ENCODE measurements at places on chromosomes 5 and 9.

GRCh38 chr9:127970401-127971313 lies 10.1 kb downstream of the EEIG1 start:
- no peak for DNase-seq

GRCh38 chr9:114084282-114085073 lies 6.4 kb upstream of the AMBP start:
- DNase-seq = no peak

DNA sequence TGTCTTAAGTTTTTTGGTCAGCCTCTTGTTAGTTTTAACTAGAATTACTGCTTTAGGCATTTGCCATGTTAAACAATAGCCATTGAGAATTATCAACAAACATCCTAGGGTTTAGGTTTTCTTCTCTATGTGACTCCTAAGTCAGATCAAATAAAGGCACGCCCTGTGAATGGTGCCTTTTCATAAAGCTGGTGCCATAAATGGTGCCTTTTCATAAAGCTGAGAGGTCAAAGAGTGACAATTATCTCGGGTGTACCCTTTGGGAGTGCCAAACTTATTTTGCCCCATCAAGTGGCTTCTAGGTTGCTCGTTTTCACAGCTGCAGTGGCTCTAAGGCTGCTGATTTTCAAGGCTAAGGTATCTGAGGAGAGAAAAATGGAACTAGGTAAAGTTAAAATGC lies 391.6 kb downstream of the DMRTA1 start:
- DNase-seq = no peak

GRCh38 chr5:57858905-57859304 lies 376.3 kb upstream of the ACTBL2 start:
- no peak for DNase-seq

GRCh38 chr5:61162832-61163567 lies 732 bp upstream of the SMIM15 start:
- DNase-seq = no peak

DNA sequence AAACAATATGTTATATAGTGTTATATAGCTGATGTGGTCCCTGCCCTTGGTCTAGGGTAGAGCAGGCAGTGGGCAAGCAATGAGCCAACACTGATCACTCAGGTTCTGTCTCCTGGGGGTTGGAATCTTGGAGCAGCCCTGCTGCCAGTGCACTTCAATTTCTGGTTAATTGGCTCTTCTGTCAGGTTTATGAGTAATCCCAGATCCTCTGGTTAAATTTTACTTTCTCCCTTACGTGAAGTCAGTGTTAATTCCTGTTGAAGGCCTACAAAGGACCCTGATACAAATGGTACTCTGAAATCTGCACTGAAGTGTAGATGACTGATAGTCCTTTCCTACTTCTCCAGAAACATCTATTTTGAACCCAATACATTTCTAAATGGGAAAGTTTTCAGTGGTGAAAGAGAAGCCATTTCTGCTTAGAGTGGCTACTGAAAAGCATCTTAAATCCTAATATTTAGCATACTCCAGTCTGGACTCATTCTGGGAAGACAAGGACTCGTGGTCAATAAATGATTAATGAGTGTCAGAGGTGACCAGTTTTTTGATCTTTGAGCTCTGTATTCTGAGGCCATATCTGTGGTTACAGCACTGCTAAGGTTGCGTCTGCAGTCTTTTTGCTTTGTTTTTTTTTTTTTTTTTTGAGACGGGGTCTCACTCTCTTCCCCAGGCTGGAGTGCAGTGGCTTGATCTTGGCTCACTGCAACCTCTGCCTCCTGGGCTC lies 442.4 kb downstream of the KIF4B start:
- no peak for DNase-seq

- DNase-seq = peak; percentile 76
Measured at GRCh38 chr5:141512390-141512910, 23.6 kb downstream of the PCDHGC5 start.

- DNase-seq = no peak
Measured at GRCh38 chr9:115204904-115205453, 87.0 kb upstream of the TNC start.

- no peak for DNase-seq
Measured at GRCh38 chr9:103410059-103410458, 414.9 kb downstream of the CYLC2 start.

DNA sequence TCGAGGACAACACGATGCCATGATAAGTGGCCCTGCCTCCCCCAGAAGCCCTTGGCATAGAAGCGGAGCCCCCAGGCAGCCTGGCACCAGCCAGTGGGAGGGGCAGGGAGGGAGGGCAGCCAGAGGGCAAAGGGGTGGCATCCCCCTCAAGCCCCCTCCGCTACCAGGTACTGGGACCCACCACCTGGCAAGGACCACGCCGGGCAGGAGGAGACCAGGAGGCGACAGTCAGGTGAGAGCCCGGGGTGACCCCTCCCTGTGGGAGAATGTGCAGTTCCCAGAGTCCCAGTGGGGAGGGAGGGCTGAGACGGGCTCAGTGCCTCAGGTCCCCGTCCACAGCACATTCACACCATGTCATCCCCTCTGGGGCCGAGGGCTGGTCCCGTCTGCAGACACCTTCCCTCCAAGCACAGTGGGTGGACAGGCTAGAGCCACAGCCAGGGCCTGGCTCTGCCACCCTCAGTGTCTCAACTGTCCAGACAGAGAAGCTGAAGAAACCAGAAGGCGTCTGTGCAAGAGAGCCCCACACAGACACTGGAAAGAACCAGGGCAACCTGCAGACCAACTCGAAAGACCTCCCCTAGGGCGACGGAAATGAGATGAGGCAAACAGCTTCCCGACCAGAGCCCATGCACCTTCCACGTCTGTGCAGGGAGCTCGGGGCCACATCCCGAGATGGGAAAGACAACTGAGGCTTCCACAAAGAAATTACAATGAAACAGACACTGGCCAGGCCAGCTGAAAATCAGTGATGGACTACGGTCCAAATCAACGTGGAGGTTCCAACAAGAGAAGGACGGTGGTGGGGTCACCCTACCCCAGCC lies 11.1 kb downstream of the BRD3 start:
- no peak for DNase-seq

GRCh38 chr9:95796029-95796428 lies 79.5 kb upstream of the ERCC6L2 start:
- no peak for DNase-seq

GRCh38 chr5:90866333-90866732 lies 307.7 kb downstream of the ADGRV1 start:
- DNase-seq = no peak

DNA sequence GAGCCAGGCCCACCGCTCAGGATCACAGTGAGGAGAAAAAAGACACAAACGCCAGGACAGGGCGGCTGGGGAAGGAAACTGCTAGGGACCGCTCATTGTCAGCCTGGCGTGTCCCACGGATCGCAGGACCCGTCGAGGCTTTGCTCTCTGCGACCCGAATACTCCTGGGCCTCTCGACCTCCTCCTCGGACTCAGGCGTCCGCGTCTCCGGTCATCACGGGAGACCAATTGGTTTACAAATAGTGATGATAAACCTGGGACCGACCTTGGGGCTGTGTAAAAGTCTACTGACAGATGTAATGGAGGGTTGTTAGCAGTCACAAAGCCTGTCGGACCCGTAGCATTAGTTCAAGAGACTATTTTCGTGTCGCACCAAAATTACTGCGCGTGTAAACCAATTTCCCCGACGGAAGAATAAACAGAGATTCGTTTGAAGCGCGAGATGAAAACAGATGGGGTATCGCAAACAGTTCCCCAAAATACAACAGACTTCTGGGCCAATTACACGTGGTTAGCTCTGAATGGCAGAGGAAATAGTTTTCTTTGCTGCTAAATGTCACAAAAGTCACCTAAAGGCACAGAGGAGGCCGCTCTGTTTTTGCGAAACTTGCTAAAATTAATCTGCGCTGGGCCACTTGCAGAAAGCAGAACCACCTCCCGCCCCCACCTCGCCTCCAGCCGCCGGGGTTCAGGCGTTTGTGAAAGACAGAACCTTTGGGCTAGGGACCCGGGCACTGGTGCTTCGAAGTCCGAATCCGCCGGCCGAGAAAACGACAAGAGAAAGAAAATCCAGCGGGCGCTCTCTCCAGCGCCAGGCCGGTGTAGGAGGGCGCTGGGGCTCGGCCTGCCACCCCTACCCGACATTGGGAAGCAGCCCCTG lies 67.6 kb downstream of the FOXD1 start:
- DNase-seq = no peak

GRCh38 chr5:2172471-2172870 lies 289.7 kb upstream of the IRX4 start:
- no peak for DNase-seq

DNA sequence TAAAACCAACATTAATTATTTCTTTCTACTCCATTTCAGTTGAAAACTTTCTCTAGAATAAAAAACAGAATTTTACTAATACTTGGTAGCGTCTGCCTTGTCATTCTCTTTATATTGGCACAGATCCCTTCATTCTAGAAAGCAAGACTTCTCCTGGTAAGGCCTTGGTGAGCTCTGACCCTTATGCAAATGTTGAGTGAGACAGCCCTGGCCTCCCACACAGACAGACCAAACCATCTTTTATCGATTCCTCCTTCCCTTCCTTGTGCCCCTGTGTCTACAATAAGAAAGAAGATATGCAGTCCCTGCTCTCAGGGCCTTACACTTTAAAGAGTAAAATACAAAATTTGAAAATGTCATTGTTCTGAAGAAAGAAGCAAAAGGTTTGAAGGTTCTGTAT lies 262.2 kb downstream of the EFNA5 start:
- no peak for DNase-seq

DNA sequence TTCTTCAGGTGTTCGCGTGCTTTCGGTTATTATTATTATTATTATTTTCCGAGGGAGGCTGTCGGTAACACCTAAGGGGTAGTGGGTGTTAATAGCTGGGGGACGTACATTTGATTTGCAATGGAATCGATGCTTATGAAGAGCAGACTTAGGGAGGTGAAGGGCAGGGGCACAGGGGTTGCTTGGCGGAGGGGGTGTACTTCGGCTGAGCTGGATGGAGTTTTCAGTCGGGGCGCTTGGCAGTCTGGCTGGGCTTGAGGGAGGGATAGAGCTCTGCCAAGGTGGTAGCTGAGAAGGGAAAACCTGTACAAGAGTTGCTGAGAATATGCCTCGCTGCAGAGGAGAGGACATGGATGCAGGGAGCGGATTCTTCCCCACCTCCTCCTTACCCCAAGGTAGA lies 617 bp upstream of the PTPRD start:
- peak; percentile 12 for DNase-seq

- DNase-seq = no peak
Measured at GRCh38 chr5:124572971-124573370, 173.5 kb downstream of the ZNF608 start.

GRCh38 chr5:179512452-179513000 lies 37.8 kb upstream of the RUFY1 start:
- no peak for DNase-seq

GRCh38 chr5:165502893-165503691 lies 1997.7 kb downstream of the MAT2B start:
- DNase-seq = peak; percentile 59

DNA sequence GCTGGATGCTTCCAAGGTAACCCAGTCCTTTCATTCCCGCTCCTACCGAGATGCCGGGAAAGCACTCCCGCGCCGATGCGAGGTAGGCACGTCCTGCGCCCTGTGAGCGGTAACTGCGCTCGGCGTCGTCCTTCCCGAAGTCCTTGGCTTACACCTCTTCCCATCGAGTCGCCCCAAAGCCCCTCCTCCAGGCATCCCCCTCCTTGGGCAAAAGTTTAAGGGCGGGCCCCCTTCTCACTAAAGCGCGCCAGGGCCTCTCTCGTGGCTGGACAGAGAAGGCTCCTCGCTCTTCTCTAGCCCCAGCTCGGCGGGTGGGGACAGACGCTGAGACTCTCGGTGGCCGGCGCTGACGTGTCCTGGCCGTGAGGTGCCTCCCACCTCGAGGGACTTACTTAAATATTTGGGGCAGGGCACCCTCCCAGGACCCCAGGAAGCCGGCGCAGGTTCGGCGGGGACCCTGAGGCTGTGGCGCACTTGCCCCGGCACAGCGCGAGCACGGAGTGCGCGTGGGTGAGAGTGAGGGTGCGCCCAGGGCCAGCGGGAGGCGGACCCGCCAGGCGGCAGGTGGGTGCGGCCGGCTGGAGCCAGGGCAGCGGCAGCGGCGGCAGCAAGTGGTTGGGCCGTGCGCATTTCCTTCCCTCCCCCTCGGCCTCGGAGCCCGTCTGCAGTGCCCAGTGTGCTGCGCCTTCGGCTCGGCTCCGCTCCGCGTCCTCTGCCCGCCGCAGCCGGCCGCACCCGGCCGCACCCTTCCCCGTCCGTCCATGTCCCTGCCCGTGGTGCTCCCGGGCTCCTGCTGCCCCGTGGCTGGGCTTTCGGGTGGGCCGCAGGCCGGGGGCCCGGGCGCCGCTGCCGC lies at the start of gene ENTREP1:
Gene ENTREP1 (plus strand): TSS at position 667 of the 853 bp plus-strand sequence. CDS start 95 bp downstream, at position 762.
- peak; percentile 58 for DNase-seq

DNA sequence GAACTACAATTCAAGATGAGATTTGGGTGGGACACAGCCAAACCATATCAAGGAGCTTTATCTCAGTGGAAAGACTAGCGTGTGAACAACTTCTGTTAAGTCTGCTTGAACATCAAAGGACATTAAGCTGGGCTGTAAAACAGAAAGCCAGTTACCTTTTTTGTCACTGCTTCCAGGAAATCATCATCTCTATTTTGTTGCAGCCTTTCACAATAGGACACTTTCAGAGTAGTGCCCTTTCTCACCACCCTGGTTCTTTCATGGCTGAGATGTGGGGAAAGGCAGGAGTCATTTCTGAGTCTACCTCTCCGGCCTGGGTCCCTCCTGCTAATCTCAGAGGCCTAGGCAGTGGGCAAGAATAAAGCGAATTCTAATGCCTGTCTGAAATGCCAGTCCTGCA lies 96.2 kb upstream of the PPP1R2B start:
- DNase-seq = no peak

- no peak for DNase-seq
Measured at GRCh38 chr9:117365438-117365837, 49.4 kb downstream of the ASTN2 start.

GRCh38 chr9:112777914-112778313 lies 27.4 kb downstream of the SNX30 start:
- no peak for DNase-seq

DNA sequence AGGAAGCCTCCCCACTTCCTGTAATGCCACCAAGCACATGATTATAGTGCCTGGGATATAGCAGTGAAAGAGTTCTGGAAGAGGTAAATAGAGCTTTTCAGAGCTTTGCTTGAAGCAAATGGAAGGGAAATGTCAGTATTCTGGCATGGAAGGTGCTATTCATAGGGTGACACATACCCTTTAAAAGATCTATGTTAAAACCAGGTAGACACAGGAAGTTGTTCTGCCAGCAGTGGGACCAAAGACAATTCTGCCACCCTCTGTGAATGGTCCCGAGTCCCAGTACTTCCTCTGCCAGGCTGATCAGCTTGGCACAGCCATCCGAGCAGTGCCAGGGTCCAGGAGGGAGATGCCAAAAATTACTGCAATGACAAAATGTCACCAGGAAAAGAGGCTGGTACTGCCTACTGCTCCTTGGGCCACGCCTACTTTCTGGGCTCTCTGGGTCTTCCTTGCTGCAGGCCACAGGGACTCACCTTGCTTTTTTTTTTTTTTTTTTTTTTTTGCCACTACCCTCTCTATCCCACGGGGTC lies 26.7 kb downstream of the GARNL3 start:
- peak; percentile 33 for DNase-seq

DNA sequence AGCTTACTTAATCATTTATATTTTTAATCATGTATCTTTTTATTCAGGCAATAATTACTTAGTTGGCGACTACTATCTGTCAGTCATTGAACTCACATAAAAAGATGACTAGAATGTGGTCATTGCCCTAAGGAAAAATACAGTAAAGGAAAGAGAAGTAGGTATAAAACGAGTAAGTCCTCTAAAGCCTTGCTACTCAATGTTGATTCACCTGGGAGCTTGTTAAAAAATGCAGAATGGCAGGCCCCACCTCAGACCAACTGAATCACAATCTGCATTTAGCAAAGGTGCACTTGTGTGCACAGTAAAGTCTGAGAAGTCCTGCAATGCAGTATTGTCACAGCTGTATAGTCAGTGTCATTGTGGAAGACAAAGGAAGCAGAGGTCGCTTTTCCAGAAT lies 592.4 kb downstream of the CSNK1G3 start:
- DNase-seq = no peak
